Stimulated activated CD8-positive, alpha-beta memory T cell treated with anti-CD3 and anti-CD28 coated beads, Interleukin-2, amount 100 ng/mL, for 1 hour (primary cell): ENCODE measurements at places on chromosomes 7 and 10.

DNA sequence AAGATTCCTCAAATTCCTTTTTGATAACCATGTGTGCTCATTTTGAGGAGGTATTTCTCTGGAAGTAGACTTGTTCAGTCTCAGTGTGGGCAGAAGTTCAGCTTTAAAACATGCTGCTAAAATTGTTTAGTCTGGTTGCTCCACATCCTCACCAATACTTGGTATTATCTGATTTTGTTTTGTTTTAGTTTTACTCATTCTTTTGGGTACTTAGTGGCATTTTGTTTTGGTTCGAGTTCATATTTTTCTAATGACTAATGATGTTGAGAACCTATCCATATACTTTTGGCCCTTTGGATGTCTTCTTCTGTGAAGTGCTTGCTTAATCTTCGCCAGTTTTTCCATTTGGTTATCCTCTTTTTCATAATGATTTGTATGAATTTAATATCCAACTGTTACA, 694.2 kb upstream of the FZD8 start:
- DNase-seq = no peak

DNA sequence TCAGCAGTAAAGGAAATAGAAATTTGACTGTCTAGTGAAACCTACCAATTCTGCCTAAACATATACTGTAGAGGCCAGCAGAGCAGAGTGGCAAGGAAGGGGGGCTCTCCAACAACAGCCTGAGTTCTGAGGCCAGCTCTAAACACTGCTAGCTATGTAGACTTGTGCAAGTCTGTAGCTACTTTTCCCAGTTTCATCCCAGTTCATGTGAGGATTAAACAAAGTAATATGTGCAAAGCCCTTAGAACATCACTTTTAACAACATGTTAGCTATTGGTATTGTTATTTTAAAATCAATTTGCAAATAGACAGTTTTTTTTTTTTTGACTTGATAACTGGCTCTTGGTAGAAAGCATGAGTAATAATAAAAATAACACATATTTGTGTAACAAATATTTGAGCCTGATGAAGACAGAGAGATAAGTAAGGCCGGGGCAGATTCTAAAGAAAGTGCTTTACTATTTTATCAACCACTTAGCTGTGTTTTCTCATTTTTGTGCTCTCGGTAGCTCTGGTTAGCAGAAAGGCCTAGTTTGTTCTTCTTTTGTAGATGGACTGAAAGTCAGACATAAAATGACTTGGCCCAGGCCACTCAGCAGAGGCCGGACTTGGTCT, 9.3 kb downstream of the CHST12 start:
- DNase-seq = no peak

GRCh38 chr10:1186683-1186990, 130.5 kb downstream of the WDR37 start:
- DNase-seq = no peak

GRCh38 chr7:88449410-88449809, 142.7 kb upstream of the STEAP4 start:
- no peak for DNase-seq

- peak; percentile 4 for DNase-seq
Measured at GRCh38 chr10:90751107-90751997, 106.5 kb downstream of the HTR7 start.

GRCh38 chr7:95101422-95101821, 194.0 kb downstream of the PPP1R9A start:
- DNase-seq = no peak

- DNase-seq = no peak
Measured at GRCh38 chr10:88165849-88166271, 302.4 kb downstream of the PTEN start.

GRCh38 chr10:7205656-7206055, 205.2 kb downstream of the SFMBT2 start:
- DNase-seq = no peak

GRCh38 chr7:37462138-37462537, 13.5 kb upstream of the ELMO1 start:
- DNase-seq = no peak

- no peak for DNase-seq
Measured at GRCh38 chr7:70037171-70037933, 439.1 kb downstream of the AUTS2 start.

- DNase-seq = no peak
Measured at GRCh38 chr10:77289790-77290189, 347.8 kb downstream of the KCNMA1 start.

DNA sequence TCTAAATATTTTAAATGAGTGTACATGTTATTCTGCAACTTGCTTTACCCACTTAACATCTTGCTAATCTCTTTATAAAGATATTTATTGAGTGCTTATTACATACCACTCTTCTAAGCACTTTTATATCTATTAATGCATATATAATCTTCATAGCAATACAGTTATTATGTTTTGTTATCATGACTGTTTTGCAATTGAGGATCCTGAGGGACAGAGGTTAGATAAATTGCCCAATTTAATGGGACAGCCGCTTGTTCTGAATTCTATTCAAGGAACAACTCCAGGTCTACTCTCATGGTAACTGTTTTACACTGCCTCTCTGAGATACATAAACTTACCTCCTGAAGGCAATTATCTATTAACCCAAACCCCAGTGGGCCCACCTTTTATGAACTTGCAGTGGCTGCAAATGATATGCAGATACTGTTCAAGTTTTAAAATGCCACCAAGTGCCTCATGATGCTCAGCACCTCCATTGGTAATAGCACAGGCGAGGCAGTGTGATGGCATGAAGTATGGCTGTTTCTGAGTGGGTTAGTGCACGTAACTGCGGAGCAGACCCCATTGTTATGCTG, 60.5 kb downstream of the PON1 start:
- no peak for DNase-seq

- DNase-seq = no peak
Measured at GRCh38 chr7:110156511-110156910, 934.4 kb upstream of the LRRN3 start.

GRCh38 chr10:14312014-14312413, 18.7 kb downstream of the FRMD4A start:
- DNase-seq = no peak

DNA sequence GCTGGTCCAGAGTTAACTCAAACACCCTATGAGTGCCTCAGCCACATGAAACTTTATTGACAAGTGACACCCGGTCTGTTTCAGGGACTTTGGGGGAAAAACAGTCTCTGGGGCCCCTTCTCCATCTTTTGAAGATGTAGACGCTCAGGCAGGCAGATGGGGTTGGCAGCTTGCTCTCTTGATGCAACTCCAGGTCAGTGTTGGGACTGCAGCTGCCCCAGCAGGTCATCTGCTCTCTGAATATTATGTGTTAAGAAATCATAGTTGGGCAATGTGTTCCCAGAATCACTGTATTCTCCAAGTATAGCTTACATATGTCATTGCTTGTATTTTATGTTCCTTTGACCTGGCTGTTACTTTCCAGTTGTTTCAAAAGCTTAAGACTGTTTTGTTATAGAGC, 544.9 kb upstream of the MGMT start:
- DNase-seq = no peak

GRCh38 chr10:87775766-87776165, 42.3 kb downstream of the ATAD1 start:
- DNase-seq = no peak

GRCh38 chr10:104037261-104037951, 48.3 kb downstream of the COL17A1 start:
- no peak for DNase-seq

GRCh38 chr7:48053736-48054135, 18.4 kb downstream of the C7orf57 start:
- no peak for DNase-seq

GRCh38 chr10:70118196-70118595, 14.4 kb downstream of the AIFM2 start:
- no peak for DNase-seq

GRCh38 chr7:89133357-89133756, 337.8 kb upstream of the TEX47 start:
- DNase-seq = no peak

GRCh38 chr10:33139181-33139646, 181.2 kb upstream of the ITGB1 start:
- no peak for DNase-seq

DNA sequence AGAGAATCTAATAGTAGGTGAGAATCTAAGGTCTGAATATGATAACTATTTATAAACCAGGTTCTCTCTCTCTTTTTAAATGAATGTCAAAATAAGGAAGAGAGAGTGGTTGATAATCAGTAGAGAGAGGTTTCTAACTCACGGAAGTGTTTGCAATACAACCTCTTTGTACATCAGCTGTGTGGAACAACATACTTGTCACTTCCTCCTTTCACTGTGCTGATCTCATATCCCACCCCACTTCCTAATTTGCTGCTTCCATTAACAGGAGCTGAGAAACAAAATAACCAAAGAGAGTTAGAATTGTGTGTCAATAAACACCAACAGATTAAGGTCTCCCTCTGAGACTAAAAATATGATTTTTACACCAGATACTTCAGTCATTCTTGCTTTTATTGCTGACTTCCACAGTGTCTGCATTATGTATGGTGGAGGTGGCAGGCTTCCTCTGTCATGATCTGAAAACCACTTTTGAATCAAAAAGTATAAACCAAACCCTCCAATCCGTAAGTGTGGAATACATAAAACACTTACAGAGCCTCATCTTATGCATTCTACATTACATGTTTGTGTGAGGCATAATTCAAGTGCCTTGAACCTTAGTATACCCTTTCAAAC, 25.0 kb downstream of the CACUL1 start:
- DNase-seq = no peak

DNA sequence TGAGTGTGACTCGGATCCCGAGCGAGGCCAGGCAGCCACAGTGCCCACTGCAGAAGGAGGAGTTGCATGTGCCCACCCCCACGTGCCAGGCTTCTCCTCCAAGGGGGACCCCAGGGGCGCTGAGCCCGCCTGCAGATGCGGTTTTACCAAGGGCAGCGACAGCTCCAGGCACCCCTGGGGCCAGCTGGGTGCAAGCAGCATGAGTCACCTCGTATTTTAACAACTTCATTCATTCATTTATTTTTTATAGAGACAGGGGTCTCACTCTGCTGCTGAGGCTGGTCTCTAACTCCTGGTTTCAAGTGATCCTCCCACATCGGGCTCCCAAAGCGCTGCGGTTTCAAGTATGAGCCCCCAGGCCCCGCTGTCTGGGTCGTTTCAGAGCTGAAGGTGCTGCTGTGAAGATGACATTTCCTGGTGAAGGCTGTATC, 1.3 kb upstream of the FOXL3 start:
- no peak for DNase-seq

DNA sequence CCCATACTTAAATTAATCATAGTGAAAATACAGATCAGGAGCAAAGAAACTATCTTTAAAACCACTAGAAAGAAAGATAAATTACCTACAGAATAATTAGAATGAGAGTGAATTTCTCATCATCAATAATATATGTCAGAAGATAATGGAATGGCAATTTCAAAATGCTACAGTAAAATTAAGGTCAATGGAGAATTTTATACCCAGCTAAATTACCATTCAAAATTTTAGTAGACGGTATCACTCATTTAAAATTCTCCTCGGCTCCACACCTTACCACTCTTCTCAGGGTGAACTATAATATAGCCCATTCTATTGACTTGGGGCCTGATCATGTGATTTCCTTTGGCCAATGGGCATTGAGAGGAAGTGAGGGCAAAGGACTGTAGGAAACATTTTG, 192.5 kb upstream of the TCERG1L start:
- no peak for DNase-seq

GRCh38 chr10:91420868-91421267, 10.7 kb downstream of the HECTD2 start:
- no peak for DNase-seq

DNA sequence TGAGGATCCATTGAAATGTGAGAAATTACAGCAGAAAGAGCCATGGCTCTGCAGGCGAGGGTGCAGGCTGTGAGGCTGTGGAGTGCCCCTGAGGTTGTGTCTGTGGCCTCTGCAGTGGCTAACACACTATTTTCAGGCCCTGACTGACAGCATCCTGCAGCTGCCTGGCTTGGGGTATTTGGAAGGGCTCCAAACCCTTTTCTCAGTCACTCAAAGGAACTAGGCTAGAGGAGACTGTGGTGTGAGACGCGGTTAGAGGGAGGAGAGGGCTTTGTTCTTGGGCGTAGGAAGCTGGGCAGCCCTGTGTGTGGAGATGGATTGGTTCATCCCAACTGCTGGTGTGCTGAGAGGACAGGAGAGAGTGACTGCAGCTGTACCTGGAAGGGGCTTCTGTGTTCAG, 134.9 kb downstream of the RAMP3 start:
- DNase-seq = no peak
